Camera-type eye (tissue), 1 donor: ENCODE measurements at places on chromosomes 3 and 15. TPM values are rescaled to one million over a fixed set of nuclear protein-coding genes. Genes with fewer than 3 reads are reported as not detected.

The ZSCAN2 gene
- total RNA-seq: 32.3 TPM

The TM4SF18 gene
- 13.9 TPM for total RNA-seq

The ZBBX gene
- total RNA-seq: 2.3 TPM

The SLC26A6 gene
- 13.1 TPM for total RNA-seq

The CIDEC gene
- not detected for total RNA-seq
